ENCODE measurements at places on chromosomes 7 and 10. TPM values are rescaled to one million over a fixed set of nuclear protein-coding genes. Genes with fewer than 3 reads are reported as not detected.

EGR2 gene
- polyA plus RNA-seq: 13.2 TPM

POLR2J2 gene
- 0.59 TPM for polyA plus RNA-seq

UMAD1 gene
- polyA plus RNA-seq: 21.1 TPM

VENTX gene
- 0.20 TPM for polyA plus RNA-seq

GRCh38 chr7:29508608-29509007 lies 55.0 kb upstream of the PRR15 start:
- DNase-seq: no peak

GRCh38 chr7:76359978-76360638 lies 1.3 kb upstream of the YWHAG start:
- no peak for DNase-seq

GRCh38 chr7:41416208-41416595 lies 286.7 kb downstream of the INHBA start:
- no peak for DNase-seq

DNA sequence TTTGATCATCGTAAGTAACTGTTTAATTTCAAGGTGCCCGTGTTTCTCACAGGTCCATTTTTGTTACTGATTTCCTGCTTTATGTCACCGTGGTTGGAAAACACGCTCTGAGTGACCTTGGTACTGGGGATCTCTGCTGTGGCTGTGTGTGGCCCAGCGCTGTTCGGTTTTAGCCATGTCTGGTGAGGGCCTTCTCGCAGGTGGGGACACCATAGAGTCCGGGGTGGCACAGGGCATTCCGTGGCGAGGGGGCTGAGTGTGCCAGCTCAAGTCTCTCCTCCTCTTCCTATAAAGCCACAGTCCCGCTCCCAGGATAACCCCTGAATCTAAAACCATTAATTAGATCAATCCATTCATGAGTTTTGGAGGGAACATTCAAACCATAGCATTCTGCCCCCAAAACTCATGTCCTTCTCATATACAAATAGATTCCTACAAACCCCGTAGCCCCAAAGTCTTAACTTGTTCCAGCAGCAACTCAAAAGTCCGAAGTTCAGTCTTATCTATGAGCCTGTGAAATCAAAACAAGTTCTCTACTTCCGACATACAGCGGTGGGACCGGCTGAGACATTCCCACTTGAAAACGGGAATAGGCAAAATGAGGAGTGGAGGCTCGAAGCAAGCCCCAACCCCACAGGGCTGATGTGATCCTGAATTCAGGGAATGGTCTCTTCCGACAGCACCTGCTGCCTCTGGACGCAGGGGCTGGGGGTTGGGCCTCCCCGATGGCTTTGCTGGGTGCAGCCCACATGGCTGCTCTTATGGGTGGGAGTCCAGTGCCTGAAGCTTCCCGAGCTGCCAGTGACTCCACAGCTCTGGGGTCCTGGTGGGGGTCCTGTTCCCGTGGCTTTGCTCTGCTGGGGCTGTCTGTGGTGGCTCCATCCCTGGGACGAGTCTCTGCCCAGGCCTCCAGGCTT lies 55.0 kb upstream of the NKX6-2 start:
- DNase-seq: no peak

DNA sequence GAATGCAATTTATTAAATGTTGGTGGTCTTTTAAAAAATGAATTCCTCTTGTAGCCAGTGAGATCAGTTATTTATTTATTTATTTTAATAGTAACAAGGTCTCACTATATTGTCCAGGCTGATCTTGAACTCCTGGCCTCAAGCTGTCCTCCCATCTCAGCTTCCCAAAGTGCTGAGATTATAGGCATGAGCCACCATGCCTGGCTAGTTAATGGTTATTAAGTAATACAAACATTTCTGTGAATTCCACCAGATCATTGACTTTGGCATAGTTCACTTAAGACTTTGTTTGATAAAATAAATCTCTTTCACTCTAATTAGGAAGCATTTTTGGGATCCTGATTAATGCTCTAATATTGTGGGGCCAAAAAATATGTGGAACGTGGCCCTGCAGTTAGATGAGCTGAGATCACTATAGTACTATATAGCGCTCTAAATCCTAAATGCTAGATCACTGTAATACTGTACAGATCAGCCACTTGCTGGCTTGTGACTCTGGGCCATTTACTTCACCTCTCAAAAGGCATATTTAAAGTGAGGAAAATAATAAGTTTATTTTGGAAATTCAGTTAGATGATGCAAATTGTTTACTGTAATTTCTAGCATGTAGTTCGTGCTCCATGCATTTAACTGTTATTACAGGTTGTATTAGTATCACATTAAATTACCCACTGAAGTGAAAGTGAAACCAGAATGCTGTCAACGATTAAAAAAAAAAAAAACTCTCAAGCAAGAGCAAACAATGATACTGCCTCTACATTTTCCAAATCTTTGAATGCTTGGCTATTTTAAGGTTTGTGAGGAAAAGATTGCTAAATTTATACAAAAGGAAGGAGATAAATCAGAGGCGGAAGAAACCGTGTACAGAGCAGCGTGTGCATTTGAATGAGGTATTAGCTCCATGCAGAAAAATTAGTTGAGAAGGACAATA lies 15.9 kb upstream of the FAS start:
- DNase-seq: no peak

GRCh38 chr7:151168003-151168786 lies 701 bp upstream of the GBX1 start:
- no peak for DNase-seq

DNA sequence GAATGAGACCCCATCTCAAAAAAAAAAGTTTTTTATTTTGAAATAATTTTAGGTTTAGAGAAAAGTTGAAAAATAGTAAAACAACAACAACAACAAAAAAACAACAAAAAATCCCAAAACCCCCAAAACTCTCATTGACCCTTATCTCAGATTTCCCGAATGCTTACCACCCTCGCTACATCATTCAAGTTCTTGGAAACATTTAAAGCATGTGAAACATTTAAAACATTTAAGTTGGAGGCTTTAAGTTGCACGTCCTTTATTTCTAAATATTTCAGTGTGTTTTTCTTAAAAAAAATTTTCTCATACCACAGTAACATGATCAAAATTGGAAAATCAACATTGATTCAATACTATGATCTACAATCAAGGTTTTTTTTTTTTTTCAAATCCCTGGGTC lies 382 bp upstream of the ARMS2 start:
- no peak for DNase-seq

DNA sequence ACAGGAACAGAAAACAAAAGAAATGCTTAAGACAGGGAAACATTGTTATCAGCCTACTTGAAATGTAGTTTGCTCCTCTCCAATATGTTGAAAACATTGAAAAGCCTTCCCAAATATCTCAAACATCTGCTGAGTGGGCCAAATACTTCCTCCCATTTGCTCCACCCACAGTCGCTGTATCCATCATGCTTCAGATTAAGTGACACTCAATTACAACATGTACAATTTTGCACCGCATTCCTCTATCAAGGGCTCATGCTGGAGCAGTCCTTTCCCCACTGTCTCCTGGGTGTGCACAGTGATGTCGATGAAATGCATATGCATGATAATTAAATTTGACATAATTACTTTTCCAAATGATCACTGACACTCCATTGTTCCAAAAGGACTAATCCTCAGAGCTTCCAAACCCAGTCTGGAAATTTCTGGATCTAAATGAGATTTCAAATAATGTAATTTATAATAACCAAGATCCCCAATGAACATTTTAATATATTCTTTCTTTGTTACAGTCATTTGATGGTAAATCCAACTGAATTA lies 604.6 kb downstream of the GRID1 start:
- DNase-seq: no peak

DNA sequence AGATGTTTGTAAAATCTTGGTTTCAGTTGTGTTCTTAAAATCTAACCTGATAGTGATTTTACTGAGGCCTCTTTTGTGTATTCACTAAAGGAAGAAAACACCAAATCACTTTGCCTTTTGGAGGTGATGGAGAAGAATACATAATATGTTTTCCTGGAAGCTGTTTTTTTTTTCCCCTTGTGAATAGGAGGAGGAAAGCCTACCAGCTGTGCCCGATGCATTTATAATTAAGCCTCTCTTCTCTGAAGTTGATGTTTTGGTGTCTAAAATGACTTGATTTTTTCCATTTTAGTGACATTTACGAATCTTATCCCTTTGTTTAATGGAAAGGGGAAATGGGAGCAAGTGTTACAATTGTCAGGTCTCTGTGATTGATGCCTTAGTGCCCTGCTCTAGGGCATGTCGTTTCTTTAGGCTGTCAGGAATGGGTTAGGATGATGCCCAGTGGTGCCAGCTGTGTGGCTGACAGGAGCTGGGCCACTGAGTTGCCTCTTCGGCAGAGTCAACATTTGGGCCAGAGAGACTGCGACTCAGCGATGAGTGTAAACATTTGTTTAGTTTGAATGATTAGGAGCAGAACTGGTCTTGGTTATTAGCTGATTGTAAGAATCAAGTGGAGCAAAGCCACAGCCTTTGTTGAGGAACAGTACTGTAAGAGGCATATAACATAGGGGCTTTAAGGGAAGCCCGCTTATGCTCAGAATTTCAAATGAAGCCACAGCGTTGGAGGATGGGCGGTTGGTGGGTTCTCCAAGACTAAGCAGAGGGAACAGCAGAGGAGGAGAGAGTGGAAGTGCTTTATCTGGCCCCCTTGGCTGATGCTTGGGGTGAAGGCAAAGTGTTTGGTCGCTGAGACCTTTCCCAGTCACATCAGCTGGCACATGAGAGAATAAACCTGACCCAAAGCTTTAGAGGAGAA lies 81.6 kb downstream of the CDK14 start:
- no peak for DNase-seq

- no peak for DNase-seq
Measured at GRCh38 chr7:27143950-27144780, 684 bp upstream of the HOXA5 start.

GRCh38 chr10:29663718-29664117 lies 28.9 kb upstream of the SVIL start:
- DNase-seq: no peak

DNA sequence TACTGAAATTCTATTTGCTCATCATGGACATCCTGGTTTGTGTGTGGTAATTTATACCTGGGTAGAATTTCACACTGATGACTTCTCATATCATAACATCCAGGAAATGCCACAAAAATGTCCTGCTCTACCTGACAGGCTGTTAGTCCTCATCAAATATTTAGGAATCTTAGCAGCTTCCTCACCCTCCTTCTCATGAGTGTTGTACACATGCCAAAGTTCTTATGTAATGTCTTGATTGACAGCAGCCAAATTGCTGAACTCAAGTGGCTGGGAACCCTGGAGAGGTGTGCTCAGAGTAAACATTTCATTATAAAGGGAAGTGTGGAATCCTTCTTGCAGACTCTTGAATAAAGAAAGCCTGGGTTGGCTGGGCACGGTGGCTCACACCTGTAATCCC lies 8.9 kb downstream of the EEPD1 start:
- no peak for DNase-seq

DNA sequence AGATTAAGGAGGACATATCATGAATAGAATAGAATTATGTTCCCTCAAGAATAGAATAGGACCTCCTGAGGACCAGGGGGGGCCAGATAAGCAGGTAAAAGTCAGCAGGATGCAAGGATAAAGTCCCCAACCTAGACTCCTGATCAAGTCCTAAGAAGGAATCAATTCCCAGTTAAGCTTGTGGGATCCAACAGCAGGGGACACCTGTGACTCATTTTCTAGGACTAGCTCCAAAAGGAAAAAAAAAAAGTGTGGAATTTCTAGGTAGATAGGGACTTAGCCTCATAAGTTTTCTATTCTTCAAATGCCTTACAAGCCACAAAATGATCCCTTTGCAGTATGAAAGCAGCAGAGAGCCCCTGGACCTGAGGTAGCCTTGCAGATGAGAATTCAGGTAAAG lies 336.2 kb downstream of the WDR11 start:
- DNase-seq: no peak

DNA sequence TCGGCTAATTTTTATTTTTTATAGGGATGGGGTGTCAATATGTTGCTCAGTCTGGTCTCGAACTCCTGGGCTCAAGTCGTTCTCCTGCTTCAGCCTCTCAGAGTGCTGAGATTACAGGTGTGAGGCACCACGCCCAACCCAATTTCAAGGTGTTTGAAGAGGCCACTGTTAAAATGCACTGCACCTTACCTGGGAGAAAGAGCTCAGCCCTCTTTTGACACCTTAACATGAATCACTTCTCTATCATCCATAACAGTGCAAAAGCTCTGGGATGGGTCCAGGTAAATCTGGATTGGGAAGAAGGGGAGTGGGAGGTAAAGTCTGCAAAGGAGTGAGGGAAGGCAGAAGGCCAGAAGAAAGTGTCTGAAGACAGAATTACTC lies 557 bp upstream of the ZNF282 start:
- no peak for DNase-seq
